ENCODE measurements at places on chromosomes 6 and 20.

- no peak for DNase-seq
Measured at GRCh38 chr6:152534541-152534940, 102.6 kb downstream of the SYNE1 start.

GRCh38 chr6:42047213-42047590 is 3.1 kb upstream of the TAF8 start:
- DNase-seq, result no peak

- no peak for DNase-seq
Measured at GRCh38 chr20:51687108-51687507, 81.1 kb downstream of the ATP9A start.

GRCh38 chr20:60402189-60403058 is 444.2 kb downstream of the CDH26 start:
- DNase-seq, result no peak

GRCh38 chr6:125392682-125393081 is 90.9 kb upstream of the HDDC2 start:
- DNase-seq, result no peak

- no peak for DNase-seq
Measured at GRCh38 chr6:70336996-70337742, 34.3 kb upstream of the COL9A1 start.

DNA sequence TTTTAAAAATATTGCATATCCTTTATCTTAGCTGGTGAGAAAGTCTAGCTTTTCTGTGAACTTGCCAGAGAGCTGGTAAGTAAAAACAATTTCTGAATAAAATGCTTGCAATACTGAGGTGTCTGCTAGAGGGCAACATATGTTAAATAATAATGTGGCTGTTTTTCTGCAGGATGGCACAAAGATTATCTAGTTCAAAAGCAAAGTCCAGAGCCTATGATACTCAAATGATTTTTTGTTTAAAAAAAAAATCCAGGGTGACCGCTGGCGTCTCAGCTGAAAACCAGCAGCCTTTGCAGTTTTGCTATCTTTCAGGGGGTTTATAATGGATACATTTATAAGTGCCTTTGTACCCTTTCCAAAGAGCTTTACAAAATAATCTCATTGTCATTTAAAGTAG is 194.9 kb downstream of the PHACTR1 start:
- DNase-seq, result peak; percentile 38

GRCh38 chr6:99894815-99895214 is 99.2 kb downstream of the MCHR2 start:
- DNase-seq, result no peak

DNA sequence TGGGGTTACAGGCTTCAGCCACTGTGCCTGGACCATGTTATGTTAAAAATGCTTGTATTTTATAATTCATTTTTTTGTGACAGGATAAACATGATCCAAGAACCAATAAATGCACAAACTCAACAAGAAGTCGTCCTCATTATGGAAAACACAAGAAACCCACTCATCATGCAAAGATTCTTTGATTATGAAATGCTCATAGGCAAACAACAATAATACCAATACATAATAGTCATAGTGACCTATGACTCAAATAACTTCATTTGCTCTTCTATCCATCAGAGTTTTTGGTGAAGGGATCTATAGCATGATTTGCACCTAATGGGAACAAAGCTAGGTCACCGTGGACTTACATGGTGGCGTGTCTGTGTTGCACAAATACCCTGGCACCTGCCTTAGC is 217.1 kb upstream of the THEMIS start:
- no peak for DNase-seq

GRCh38 chr6:168920289-168920688 is 333.4 kb downstream of the THBS2 start:
- no peak for DNase-seq

GRCh38 chr6:34090529-34090928 is 55.4 kb downstream of the GRM4 start:
- DNase-seq, result no peak

- DNase-seq, result no peak
Measured at GRCh38 chr6:98841621-98842341, 7.4 kb downstream of the POU3F2 start.

DNA sequence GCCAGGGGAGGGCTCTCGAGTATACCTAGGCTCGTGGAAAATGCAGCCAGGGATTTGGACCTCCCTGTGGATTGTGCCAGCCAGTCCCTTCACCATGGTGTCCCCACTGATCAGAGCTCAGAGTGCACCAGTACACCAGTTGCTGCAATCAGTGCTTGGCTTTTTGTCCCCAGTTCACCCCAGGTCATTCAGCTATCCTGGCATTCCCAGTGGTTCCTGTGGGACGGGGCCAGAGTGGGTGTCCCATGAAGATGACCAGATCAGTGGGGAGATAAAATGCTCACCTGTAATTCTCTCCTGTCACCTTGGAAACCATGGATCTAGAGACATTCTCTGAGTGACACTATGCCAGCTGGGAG is 23.8 kb downstream of the MAS1 start:
- no peak for DNase-seq

- DNase-seq, result no peak
Measured at GRCh38 chr20:52469128-52469527, 277.5 kb upstream of the ZFP64 start.

- DNase-seq, result no peak
Measured at GRCh38 chr20:10925767-10926166, 252.0 kb upstream of the JAG1 start.

GRCh38 chr6:123062670-123063069 is 66.6 kb downstream of the CLVS2 start:
- DNase-seq, result peak; percentile 56

Data from NCI-H69 (cell line).